ENCODE measurements at places on chromosomes 11 and 22.
A peak's percentile ranks its signal among the peaks of the same experiment; 100 is the strongest.

DNA sequence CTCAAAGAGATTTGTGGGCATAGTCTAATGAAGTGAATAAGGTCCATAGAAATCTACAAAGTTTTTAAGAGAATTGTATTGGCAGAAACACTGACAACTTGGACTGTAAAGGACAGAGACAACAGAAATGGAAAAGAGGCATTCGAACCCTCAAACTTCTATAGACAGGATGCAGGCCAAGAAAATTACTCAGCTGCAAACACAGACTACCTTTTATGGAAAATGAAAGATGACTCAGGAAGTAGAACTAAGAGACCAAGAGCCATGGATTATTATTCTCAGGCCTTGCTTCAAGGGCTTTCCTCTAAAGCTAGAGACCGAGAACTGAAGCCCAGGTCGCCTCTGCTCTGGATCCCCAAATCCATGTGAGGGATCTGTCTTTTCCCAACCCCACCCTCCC is 3.8 kb upstream of the PELI3 start:
- DNase-seq = no peak

DNA sequence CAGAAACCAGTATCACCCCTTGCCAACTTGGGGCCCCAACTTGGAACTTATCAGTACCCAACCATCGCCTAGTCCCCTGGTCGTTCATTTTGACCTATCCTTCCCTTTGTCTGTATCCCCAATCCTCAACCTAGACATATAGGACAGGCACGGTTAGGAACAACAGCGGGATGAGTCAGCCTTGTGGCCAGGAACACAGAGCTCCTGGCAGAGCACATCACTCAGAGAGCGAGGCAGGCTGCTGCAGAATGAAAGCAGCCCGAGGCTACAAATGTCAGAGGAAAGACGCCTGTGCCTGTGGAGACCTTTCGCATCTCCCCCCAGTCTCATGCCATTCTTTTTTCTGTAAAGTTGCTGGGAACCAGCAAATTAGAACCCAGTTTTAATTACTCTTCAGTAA is 14.6 kb downstream of the DKK3 start:
- DNase-seq = no peak

DNA sequence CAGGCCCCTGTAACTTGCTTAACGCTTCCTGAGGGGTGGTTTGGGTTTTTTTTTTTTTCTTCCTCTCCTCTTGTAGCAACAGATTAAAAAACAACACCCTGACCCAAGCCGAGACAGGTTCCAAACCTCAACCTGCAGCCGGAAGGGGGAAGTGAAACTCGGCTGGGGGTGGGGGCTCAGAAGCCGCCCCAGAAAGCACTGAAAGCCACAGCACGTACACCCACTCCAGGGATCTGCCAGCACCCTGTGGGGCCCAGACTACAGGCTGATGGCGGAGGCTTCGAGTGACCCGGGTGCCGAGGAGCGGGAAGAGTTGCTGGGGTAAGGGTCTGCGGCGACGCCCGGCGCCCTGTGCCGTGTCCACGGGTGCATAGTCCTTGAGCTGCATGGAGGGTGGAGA is at the start of gene LSP1:
TSS of gene LSP1 (plus strand) at position 208 of the 400 bp plus-strand sequence. CDS start at position 269, 61 bp downstream.
- DNase-seq = no peak

- no peak for DNase-seq
Measured at GRCh38 chr11:103070142-103070541, 21.8 kb downstream of the DCUN1D5 start.

DNA sequence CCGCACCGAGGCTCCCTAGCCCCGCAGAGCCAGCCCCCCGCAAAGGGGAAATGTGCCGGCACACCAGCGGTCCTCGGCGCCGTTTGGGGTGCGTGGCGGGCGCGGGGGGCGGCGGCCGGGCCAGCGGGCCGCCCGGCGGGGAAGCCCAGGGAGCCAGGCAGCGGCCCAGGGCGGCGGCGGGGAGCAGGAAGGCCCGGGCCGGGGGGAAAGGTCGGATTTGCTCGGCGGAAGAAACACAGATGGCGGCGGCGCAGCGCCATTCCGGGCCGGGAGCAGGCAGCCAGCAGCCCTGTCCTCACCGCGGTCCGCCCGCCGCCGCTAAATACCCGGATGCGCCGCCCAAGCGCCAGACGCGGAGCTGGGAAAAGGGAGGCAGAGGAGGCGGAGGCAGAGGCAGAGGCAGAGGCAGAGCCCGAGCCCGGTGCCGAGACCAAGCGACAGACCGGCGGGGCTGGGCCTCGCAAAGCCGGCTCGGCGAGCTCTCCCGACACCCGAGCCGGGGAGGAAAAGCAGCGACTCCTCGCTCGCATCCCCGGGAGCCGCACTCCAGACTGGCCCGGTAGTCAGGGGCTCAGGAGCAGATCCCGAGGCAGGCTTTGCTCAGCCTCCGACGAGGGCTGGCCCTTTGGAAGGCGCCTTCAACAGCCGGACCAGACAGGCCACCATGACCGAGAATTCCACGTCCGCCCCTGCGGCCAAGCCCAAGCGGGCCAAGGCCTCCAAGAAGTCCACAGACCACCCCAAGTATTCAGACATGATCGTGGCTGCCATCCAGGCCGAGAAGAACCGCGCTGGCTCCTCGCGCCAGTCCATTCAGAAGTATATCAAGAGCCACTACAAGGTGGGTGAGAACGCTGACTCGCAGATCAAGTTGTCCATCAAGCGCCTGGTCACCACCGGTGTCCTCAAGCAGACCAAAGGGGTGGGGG is 2.6 kb upstream of the GCAT start:
- peak; percentile 77 for DNase-seq

DNA sequence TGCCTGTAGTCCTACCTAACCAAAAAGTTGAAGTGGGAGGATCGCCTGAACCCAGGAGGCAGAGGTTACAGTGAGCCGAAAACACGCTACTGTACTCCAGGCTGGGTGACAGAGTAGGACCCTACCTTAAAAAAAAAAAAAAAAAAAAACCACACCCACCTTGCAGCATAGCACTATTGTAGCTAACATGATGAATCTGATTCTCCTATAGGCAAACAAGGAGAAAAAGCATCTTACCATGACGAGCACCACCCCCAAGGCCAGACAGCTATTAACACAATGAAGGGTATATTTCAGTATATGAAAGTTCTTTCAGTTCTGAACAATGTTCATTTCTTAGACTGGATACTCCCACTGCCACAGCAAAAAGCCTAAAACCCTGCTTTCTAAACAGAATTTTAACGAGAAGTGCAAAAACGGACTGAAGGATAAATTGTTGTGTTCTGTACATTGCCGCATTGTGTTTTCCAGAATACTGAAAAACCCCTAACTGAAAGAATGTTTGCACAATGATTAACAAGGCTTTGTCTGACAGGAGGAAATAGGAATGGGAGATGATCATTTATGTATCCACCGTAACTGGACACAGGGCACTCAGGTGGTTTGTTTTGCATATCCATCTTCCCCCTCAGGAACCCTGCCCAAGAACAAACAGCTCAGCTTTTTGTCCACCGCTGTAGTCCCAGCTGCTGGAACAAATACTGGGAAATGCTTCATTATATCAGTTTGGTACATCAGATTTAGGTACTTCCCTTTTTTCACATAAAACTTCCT is 8.9 kb downstream of the PISD start:
- no peak for DNase-seq

GRCh38 chr22:44136112-44136511 is 44.6 kb upstream of the PARVG start:
- no peak for DNase-seq

- no peak for DNase-seq
Measured at GRCh38 chr11:112829971-112830654, 131.1 kb upstream of the NCAM1 start.

- no peak for DNase-seq
Measured at GRCh38 chr22:27870234-27871191, 48.5 kb downstream of the PITPNB start.

- DNase-seq = no peak
Measured at GRCh38 chr11:16881766-16882165, 132.4 kb downstream of the PLEKHA7 start.

DNA sequence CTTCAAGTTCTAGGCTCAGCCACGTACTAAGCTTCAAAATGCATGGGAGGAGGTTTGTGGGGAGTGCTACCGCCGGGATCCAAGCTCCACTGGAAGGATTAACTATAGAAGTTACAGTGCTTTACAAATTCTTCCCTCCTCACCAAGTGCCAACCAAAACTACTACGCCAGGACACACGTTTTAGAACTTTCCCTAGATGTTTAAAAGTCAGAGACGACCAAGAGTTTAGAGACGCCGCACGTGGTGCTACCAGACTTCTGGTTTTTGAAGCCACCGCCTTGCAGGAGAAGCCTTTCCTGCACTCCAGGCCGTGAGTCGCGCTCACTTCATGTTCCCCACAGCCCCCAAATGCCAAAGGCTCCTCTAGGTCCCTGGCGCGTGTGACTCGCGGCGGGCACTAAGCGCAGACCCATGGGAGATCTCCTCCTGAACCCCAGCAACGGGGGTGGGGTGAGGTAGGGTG is 734 bp downstream of the SNU13 start:
- no peak for DNase-seq

DNA sequence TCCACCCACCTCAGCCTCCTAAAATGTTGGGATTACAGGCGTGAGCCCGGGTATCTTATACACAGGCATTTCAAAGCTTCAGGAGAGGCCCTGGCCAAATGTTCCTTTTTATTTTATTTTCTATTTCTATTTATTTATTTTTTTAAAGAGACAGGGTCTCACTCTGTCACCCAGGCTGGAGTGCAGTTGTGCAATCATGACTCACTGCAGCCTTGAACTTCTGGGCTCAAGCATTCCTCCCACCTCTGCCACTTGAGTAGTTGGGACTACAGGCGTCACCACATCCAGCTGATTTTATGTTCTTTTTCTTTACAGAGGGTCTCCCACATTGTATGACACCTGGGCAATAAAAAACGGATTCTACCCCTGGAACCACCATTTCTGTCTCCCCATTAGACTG is 71.2 kb downstream of the FBXO7 start:
- DNase-seq = no peak

DNA sequence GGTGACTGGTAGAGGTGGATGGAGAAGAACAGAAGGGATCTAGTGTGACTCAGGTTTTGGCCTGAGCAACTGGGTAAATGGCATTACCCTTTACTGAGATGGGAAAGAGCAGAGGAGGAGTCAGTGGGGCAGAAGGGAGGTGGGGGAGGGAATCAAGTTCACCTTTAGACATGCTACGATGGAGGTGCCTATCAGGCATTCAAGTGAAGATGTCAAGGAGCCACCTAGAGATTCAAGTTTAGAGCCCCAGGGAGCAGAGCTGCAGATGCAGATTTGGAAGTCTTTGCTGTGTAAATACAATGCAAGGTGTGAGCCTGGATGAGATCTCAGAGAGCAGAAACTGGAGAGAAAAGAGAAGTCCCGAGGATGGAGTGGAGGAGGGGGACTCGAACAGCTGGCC is 979 bp upstream of the MOGAT2 start:
- no peak for DNase-seq

GRCh38 chr11:124717421-124717785 is 22.3 kb upstream of the NRGN start:
- DNase-seq = no peak

- DNase-seq = no peak
Measured at GRCh38 chr11:79538775-79539174, 97.9 kb upstream of the TENM4 start.

- no peak for DNase-seq
Measured at GRCh38 chr11:4006946-4007680, 87.5 kb upstream of the RRM1 start.

DNA sequence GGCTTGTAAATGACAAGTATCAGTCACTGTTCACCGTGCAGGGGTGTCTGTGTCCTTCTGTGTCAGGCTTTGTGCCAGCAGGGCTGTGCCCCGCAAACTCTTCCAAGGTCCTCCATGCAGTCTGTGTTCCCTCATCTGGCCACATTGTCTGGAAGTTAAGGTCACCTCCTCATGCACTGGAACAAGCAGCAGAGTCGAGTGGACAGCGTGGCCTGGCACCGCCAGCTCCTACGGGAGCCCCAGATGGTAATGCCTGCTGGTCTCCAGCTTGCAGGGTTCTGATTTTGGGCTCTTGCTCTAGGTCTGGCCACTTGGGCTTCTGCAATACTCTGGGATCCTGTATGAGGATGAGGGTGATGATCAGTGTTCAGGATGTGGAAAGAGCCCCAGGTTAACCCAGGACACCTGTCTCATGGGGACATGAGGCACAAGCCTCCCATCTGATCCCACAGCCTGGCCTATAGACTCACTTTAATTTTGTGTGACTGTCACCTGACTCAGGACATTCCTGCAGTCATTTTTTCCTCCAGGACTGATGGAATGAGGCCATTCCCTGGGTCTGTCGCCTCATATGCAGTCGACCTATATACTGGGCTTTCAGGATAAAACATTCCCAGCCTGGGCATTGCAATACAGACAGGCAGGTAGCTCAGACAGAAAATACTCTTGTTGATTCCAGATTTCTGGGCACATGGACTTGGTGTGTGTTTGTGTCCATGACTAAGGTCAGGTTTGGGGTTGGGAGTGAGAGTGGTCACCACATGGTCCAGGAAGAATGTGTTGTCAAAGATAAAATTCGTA is 106.3 kb upstream of the TOP3B start:
- DNase-seq = no peak

DNA sequence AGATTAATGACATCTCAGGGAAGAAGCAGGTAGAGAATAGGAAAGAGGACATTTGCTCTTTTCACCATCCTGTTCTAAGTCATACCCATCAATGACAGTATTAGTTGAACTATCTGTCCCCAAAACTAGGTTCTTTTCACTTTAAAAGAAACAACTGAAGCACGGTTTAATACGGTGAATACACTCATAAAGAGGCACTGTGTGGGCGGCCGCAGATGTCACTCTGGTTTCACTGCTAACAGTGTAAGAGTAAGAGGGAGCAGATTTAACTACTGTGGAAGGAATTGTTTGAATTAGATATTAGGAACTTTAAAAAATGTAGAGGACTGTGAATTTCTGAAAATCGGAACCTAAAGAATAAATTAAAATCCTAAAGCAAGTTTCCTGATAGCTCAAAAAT is 49.5 kb downstream of the VSIG10L2 start:
- DNase-seq = no peak

DNA sequence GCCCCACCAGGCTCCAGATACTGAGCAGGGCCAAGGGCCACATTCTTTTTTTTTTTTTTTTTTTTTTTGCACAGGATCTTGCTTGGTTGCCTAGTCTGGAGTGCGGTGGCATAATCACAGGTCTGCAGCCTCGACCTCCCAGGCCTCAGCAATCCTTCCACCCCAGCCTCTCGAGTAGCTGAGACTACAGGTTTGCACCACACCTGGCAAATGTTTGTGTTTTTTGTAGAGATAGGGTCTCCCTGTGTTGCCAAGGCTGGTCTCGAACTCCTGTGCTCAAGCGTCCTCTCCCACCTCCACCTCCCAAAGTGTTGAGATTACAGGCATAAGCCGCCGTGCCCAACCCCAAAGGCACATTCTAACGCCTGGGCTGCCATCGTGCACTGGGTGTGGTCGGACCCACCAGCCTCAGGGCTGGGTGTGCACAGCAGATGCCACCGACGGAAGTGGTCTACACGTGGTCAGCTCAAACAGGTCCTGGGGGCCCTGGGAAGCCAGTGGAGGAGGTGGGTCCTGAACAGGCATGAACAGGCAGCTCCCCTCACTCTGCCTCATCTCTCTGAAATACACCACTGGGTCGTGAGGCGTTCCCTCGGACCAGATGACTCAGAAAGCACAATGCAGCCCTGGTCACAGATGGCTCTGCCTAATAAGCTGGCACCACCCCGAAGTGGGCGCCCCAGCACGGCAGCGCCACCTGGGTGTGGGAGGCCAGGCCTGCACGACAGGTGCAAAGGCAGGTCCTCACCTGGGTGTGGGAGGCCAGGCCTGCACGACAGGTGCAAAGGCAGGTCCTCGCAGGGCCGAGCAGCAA is 5.1 kb upstream of the B4GALNT4 start:
- peak; percentile 85 for DNase-seq
